ENCODE measurements at places on chromosomes 12 and 14.

DNA sequence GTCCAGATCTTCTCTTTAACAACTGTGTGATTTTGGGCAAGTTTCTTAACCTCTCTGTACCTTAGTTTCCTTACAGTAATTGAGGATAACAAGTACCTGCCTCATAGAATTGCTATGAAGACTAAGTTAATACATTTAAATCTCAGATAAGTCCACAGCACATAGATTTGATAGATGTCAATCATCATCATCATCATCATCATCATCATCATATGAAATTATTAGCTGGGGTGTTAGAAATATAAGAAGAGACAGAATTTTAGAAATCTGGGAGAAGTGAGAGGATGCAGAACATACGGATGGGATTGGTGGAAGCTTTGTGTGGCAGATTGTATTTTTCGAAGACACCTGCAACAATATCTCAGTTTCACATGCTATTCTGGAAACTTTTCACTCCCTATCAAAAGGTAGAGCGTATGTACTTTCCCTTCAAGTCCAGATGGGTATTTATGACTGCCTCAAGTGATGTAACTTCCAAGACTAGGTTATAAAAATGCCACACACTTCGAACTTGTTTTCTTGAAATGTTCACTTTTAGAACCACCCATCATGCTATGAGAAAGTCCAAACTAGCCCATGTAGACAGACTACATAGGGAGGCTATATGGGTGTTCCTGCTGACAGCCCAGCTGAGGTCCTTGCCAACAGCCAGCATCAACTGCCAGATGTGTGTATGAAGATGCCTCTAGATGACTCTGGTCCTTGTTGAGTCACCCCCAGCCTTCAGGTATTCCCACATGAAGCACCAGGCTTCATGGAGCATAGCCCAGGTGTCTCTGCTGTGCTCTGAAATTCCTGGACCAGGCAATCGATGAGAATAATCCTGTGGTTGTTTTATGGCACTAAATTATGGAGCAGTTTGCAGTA is 20.7 kb upstream of the SDR39U1 start:
- DNase-seq = no peak

- DNase-seq = no peak
Measured at GRCh38 chr12:93990832-93991803, 157.3 kb upstream of the PLXNC1 start.

GRCh38 chr12:57089271-57090245 is 644 bp downstream of the NAB2 start:
- DNase-seq = peak; percentile 60

- no peak for DNase-seq
Measured at GRCh38 chr12:45575417-45575816, 154.1 kb upstream of the ARID2 start.

GRCh38 chr12:27823038-27823437 is 43.0 kb upstream of the MANSC4 start:
- no peak for DNase-seq

DNA sequence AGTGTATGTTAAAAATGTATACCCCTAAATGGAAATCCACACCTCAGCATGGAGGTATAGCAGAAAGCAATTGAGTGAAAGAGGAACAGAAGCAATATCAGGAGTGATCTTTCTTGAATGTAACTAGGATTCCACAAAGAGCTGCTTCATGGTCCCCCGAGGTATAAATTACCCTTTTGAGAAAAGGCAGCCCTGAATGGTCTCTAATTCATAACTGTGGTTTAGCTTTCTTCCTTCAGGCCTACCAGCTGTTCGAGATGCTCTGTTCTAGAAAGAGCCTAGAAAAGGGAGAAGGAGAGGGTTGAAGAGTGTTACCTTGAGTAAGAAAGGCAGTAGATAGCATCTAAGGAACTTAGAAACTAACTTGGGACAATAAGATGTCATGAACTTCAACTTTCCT is 42.9 kb upstream of the CSRNP2 start:
- DNase-seq = no peak

DNA sequence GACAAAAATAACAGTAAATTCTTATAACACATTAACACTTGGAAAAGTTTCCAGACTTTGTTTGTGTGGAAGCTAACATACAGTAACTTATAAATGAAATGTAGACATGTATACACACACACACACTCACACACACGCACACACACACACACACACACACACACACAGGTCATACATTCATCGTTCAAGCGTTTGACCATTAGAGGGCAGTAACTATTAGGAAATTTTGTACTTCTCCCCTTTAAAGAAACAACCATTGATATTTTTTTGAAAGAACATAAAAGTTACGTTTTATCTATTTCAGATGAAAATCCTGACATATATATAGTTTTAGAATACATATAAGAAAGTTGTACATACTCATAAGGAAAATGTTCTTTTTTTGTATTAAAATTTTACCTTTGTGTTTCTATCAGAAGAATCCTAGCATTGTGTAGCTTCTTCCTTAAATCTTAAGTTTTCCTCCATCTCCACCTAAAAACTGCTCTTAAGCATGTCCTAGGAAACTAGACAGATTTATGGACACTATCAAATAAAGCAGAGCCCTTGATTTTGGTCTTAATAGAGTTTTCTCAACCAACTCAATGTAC is 29.0 kb downstream of the PTPRQ start:
- no peak for DNase-seq

DNA sequence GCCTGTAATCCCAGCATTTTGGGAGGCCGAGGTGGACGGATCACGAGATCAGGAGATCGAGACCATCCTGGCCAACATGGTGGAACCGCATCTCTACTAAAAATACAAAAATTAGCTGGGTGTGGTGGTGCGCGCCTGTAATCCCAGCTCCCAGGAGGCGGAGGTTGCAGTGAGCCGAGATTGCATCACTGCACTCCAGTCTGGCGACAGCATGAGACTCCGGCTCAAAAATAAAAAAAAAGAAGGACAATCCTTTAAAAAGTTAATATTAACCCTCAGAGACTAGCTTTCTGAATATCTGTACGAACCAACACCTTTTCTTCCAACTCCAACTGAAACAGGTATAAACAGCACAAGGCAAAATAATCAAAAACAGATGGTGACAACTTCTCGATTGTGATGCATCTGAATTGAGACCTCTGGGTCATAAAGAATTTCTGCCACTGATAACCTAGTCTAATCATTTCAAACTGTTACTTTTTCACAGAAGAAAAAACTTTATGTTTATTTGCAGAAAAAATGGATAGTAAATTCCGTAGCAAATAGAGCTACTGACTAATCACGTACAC is 27.8 kb downstream of the CLIP1 start:
- DNase-seq = no peak

DNA sequence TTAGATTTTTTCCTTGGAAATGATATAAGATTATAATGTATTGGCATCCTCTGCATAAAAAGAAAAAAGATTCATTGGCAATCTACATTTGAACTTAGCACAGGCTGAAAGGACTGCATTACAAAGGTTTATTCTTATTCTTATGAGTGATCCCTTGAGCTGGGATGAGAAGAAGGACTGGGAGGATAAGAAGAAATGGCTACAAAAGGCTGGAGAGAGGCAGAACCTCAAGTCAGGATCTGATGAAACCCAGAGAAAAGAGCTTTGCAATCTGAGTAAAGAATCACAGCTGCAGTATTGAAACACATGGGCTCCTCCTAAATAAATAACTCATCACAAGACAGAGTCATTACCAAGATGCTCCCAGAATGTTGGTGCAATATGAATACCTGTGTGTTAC is 1635.4 kb upstream of the FLRT2 start:
- DNase-seq = no peak

GRCh38 chr14:74919421-74920165 is 3.5 kb downstream of the RPS6KL1 start:
- no peak for DNase-seq

DNA sequence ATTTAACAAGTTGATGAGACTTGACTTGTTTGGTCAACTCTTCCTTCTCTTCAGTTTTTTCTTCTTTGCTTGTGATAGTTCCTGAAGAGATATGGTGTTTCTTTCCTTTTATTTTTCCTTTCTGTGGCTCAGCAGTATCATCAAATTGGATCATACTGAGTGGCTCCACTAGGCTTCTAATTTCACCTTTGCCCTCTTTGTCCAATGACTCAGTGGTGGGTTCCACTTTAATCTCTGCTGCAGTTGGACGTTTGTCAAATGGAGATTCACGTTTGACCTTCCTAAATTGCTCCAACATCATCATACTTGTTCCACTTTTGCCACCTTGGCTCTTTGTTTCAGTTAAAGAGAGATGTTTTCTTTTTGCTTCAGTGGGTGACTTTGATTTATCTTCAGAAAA is 41.5 kb downstream of the FAM186A start:
- DNase-seq = no peak

DNA sequence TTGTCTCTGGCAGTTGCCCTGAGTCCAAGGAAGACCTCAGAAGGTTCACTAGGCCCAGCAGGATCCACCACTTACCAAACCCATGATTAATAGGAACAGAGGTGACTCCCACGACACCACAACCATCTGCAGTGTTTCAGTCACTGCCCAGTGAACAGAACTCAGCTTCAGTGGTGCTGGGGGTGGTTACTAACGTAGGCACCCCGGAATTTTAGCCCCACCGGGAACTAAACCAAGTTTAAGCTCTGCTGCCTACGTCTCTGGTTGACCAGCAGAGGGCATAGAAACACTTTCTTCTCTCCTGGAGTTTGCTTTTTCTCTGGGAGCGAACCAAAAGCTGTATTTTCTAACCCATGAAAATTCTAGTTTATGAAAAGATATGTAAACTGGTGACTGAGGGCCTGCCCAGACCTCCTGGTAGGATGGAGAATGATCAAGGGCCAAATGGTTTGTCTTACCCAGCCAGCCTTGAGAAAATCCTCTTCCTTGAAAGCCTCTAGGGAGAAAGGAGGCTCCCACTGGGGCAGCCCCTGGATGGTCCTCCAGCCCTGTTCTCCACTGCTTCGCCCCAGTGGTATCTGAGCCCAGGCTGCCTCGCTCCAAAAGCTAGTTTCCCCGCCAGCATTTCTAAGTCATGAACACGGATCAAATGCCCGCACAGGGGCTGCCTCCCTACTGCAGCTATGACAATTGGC is 379.8 kb downstream of the DPF3 start:
- no peak for DNase-seq

DNA sequence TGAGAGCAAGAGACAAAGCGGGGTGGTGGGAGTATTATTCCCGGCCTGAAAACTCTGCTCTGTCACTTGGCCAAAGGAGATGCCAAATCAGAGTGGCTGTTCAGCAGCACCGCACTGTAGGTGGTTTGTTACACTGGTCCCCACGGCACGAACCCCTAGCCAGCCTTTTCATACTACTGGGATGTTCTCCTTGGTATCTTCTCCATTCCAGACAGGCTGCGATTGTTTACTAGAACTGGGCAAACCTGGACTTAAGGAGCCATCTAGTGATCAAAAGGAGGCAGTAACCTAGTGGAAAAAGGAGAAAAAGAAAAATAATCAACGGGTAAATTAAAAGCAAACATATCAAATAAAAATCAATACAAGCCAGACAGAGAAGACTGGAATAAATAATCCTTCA is 58.9 kb upstream of the TMTC2 start:
- no peak for DNase-seq

DNA sequence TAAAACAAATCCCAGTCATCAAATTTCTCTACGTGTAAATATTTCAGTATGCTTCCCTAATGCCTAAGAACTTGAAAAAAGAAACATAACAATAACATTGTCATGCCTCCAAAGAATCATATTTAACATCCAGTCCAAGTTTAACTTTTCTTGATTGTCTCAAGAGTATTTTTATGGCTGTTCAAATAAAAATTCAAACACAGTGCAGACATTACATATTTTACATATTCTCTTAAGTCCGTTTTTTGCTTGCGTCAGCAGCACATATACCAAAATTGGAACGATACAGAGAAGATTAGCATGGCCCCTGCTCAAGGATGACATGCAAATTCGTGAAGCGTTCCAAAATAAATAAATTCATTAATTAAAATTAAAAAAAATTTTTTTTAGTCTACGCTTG is 23.3 kb upstream of the EEA1 start:
- no peak for DNase-seq

DNA sequence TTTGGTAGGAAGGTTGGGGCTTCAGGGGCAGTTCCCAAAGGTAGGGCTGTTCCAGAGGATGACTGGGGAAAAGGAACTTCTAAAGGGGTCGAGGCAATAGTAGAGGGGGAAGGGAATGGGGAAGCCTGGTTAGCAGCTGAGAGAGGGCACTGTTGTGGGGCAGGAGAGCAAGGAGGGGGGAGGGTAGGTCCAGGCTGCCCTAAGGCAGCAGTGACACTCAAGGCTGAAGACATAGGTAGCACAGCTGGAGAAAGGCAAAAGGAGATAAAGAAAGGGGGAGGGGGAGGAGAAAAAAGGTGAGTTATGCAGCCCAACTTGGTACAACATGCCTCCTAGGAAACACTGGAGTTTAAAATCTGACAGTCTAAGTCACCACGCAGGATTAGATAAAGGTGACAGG is 3.9 kb downstream of the NACA start:
- no peak for DNase-seq

DNA sequence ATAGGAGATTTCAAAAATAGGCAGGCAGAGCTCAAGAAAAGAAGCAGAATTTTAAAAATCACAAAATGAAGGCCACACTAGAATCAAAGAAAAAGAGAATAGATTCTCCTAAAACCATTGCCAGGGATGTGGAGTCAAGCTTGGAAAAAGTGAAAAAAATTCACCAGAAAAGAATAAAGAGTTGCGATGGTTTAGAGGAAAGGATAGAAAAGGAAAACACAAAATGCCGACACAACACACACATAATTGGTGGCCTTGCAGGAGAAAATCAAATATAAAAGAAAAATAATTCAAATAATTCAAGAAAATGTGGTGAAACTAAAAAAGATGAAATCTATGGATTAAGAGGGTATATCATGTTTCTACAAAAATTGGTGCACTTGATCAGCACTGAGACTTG is 181.6 kb upstream of the C14orf180 start:
- DNase-seq = no peak

GRCh38 chr12:72300728-72301127 is 28.6 kb downstream of the TRHDE start:
- no peak for DNase-seq

GRCh38 chr12:40565029-40565633 is 127.1 kb upstream of the CNTN1 start:
- DNase-seq = no peak

DNA sequence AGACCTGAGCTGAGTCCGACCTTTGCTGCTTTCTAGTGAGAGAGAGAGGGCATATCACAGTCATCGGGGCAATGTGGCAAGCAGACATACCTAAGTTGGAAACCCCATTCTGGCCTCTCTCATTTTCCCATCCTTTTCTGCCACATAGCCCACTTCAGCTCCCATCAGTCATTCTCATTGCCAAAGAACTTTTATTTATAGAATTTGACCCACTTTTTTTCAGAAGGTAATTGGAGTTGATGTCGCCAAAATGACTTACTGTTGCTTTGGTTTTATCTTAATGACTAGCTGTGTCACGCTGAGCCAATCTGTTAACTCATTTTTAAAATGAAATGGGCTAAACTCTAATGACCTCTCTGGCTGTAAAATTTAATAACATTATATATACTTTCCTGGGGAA is 63.9 kb upstream of the RMST start:
- DNase-seq = no peak

GRCh38 chr12:132243596-132244310 is 85.6 kb downstream of the GALNT9 start:
- no peak for DNase-seq
